Fibroblast of upper back skin (primary cell): ENCODE measurements at places on chromosomes 16 and 17.

DNA sequence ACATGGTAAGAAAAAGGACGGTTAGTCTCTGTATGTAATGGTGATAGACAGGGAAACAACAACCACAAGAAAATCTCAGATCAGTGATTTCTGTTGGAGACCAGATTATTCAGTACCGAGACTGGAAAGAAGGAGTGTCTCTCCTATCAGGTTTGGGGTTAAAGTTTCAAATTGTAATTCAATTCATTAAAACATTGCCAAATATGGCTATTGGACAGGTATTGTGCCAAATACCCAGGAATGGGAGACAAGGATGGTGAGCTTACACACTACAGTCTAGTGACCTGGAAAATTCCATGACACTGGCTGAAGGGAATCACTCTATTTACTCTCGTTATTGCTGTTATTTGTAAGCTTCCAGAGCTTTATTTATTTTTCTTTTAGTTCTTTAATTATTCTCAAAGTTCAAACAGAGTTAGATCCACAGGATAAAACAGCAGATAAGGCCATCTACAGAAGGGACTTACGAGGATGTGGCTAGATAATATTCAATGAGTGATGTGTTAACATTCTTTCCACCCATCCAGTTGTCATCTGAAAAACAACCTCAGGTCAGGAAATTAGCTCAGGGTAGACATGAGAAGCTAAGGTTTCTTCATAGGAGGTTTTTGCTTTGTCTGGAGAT is 25.1 kb upstream of the MMD start:
- no peak for DNase-seq

DNA sequence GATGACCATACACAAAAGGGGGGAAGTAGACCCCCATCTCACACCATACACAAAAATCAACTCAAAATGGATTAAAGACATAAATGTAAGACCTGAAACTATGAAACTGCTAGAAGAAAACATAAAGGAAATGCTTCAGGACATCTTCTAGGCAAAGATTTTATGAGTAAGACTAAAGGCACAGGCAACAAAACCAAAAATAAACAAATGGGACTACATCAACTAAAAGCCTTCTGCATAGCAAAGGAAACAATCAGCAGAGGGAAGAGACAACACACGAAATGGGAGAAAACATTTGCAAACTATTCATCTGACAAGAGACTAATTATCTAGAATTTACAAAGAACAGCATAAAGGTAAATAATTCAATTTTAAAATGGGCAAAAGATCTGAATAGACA is 152.1 kb downstream of the AXIN2 start:
- DNase-seq: no peak

DNA sequence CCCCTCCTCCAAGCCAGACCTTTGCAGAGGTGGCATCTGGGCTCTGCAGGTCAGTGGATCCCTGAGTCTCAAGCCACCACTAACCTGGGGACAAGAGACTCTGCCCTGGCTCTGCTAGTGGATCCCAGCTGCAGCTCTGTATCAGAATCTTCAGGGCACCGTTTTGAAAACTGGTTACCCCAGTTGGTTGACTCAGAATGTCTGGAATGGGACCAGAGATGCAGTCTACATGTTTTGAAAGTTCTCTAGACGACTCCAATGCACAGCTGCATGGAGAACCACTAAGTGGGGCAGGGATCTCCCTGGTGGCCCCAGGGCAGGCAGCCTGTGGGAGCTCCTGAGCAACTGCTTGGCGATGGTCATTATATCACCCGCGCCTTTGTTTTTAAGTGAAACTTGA is 34.1 kb upstream of the ADORA2B start:
- no peak for DNase-seq

DNA sequence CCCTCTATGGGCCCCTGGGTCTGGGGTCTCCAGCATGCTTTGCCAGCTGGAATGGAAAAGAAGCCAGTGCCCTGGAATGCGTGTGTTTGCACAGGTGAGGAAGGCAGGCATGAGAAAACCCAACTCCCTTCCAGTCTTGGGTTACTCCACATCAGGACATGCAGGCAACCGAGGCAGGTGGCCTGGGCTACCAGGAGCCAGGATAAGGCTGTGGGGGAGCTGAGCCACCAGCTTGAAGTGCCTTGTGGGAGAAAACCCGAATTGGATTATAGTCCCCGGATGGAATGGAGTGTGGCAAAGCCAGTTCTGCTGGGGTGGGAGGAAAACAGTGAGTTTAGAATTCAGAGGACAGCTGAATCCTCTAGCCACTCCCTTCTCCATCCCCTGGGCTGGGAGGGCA is 7.2 kb downstream of the SRCIN1 start:
- DNase-seq: peak; percentile 49

- DNase-seq: no peak
Observed at GRCh38 chr16:337975-338575, 14.4 kb downstream of the AXIN1 start.

DNA sequence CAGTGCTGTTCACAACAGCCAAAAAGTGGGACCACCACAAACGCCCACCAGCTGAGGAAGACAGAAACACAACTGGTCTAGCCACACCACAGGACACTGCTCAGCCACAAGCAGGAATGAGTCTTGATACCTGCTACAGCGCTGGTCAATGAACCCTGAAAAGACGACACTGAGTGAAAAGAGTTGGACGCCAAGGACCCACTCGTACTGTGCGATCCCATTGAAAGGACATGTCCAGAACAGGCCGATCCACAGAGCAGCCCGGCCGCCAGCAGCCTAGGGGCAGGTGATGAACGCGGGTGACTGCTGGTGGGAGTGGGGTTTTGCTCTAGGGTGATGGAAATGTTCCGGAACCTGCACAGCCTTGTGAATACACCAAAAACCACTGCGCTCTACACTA is 10.6 kb upstream of the SLC38A8 start:
- no peak for DNase-seq

GRCh38 chr17:40448213-40448638 is 5.0 kb downstream of the IGFBP4 start:
- DNase-seq: no peak

DNA sequence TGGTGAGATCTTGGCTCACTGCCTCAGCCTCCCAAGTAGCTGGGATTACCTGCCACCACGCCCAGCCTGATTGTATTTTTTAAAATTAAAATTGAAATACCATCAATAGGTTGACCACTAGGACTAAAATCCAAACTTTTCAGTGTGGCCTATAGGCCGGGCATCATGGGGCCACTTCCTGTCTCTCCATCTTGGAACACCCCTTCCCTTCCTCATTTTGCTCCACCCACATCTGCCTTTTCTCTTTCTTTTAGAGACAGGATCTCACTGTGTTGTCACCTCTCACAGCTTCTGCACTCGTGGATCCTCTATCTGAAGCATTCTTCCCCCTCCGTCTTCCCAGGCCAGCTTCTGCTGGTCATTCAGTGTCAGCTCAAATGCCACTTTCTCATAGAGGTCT is 57.0 kb downstream of the BMERB1 start:
- no peak for DNase-seq

DNA sequence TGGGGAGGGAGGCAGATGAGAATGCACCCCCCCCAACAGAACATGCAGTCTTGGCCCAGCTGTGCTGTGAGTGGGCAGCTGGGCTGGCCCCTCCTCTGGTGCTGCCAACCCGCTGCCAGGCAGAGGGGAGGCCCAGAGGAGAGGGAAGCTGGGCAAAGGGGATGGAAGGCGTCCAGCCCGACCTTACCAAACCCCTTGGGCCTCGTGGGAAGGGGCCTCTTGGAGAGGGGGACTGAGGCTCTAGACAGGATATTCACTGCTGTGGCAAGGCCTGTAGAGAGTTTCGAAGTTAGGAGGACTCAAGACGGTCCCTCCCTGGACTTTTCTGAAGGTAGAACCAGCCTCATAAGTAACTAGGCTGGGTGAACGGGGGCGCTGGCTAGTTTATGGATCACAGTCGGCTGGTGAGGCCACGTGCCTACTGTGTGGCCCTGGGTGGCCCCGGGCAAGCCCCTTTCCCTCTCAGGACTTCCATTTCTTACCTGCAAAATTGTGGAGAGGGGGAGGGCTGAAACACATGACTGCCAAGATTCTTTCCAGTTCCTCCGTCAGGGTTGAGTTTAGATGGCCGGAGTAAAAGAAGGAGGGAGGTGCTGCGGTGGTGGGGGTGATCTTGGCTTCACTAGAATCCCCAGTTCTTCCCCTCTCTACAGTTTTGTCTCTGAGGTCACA is 857 bp upstream of the STAT5A start:
- DNase-seq: no peak

GRCh38 chr16:52099382-52099781 is 447.6 kb downstream of the TOX3 start:
- no peak for DNase-seq

DNA sequence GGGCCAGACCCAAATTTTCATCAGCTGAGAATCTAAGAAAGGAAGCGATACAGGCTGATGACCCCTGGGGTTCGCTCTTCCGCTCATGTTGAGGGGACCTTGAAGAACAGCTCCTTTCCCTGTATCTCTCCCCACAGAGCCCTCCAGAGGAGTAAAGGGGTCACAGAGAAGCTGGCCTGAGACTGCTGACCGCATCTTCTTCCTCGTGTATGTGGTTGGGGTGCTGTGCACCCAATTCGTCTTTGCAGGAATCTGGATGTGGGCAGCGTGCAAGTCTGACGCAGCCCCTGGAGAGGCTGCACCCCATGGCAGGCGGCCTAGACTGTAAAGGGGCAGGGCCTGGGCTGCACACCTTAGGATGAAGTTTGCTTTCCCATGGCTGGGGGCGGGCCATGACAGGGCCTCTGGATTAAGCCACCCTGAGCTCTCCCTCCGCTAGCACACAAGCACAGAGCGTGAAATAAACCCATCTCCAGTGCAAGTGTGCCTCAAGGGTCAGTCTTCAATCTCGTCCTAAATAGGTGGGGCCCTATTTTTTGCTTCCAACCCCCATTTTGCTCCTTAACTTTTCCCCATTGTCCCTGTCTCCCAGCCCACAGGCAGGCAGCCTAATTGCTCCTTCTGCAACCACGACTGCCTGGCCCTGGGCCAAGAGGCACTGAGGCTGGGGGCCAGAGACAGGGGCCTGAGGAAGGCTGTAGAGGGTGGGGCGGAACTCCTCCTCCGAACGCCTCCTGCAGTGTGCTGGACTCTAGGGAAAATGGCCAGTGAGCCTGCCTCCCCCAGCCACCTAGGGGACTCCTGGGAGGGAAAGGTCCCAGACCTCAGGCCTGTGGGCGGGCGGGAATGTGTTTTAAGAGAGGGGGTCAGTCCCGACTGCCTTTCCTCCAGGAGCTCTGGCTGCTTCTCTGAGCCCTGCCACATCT is 3.6 kb downstream of the ZACN start:
- DNase-seq: no peak

- DNase-seq: no peak
Observed at GRCh38 chr16:60739737-60740683, 1296.2 kb downstream of the CDH8 start.

GRCh38 chr17:7887482-7888183 is 956 bp upstream of the CHD3 start:
- DNase-seq: peak; percentile 100

- no peak for DNase-seq
Observed at GRCh38 chr17:31252741-31253140, 44.3 kb downstream of the OMG start.

DNA sequence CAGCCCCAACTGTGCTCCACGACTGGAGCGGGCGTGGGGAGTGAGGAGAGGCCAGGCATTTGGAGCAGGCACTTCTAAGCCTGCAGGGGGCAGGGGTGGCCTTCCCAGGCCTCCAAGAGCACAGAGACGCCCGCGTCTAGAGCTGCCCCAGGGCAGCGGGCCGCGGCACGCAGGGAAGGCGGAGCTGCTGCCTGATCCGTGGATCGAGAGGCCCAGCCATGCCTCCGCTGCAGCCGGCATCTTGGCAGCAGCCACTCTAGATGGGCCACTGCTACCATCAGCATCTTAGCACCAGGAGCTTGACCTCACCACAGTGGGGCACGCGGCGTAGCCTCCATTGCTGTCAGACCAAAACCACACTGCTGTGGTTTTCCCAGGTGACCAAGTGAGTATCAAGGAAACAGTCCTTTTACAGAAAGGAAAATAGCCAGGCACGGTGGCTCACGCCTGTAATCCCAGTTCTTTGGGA is 20.4 kb upstream of the WDR45B start:
- DNase-seq: peak; percentile 49

- peak; percentile 98 for DNase-seq
Observed at GRCh38 chr16:84603140-84603816, 14.6 kb downstream of the COTL1 start.

DNA sequence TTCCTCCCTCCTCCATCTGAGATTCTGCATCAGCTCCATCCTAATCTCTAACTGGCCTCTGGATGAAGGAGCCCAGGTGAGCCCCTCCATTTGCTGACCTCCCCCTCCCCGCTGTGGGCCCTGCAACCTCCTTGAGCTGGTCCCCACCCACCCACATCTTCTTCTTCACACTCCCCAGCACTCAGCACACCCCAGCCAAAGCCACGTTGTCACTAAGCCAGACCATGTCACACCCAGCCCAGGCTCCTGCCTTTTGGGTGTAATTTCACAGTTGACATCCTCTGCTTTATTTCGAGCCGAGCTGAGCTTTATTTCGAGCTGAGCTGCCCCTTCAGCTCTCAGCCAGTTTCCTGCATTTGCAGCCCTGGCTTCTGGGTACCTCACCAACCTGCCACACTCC is 282.7 kb upstream of the TNRC6C start:
- no peak for DNase-seq

DNA sequence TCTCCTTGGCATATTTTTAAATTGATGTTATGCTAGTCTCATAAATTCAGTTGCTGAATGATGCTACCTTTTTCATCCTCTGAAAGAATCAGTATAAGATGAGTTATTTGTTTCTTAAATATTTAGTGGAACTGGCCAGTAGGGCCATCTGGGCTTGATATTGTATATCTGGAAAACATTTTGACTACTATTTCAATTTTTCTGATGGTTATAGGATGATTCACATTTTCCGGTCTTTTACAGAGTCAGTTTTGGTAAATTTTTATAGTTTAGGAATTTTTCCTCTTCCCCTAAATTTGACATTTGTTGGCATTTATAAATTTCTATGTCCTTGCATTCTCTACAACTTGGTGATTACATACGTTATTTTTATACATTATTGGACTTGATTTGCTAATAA is 296.3 kb upstream of the AXIN2 start:
- DNase-seq: peak; percentile 53

- no peak for DNase-seq
Observed at GRCh38 chr16:72836181-72836580, 211.7 kb downstream of the ZFHX3 start.

GRCh38 chr17:58385359-58385899 is 31.9 kb downstream of the RNF43 start:
- no peak for DNase-seq

GRCh38 chr16:55078153-55078552 is 147.5 kb downstream of the IRX5 start:
- no peak for DNase-seq

- no peak for DNase-seq
Observed at GRCh38 chr16:68973611-68974120, 130.3 kb downstream of the TANGO6 start.

DNA sequence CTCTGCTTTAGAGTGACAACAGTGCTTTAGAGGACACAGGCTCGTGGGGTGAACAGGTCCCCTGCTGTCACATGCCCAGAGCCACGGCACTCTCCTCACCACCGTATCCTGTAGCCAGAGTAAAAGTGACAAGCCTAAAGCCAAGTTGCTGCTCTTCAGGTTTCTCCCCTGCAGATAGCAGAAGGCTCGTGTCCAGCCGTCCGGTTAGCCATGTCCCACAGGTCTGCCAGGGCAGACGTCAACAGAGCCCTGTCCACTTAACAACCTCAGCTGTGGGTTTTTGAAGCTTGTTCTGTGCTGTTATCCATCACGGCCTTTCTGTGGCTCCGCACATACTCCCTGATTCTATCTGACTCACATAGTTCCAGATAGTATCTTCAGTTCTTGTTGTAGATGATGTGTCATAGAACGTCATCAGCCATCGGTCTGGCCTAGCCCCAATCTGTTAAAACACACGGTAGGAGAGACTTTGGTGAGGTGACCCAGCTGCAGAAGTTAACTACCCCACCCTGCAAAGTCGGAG is 100.7 kb downstream of the SOCS1 start:
- peak; percentile 70 for DNase-seq

GRCh38 chr16:53958341-53958880 is 254.5 kb downstream of the FTO start:
- no peak for DNase-seq
